ENCODE measurements at places on chromosomes 4 and X.

DNA sequence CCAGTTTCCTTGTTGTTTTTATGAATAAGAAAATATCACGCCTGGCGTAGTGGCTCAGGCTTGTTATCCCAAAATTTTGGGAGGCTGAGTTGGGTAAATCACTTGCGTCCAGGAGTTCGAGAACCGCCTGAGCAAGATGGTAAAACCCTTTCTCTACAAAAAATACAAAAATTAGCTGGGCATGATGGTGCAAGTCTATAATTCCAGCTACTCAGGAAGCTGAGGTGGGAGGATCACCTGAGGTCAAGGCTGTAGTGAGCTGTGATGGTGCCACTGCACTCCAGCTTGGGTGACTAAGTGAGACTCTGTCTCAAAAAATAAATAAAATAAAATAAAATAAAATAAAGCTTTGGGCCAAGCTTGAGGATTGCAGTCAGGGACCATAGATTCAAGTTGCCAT is 827.2 kb downstream of the FSTL5 start:
- DNase-seq: no peak

DNA sequence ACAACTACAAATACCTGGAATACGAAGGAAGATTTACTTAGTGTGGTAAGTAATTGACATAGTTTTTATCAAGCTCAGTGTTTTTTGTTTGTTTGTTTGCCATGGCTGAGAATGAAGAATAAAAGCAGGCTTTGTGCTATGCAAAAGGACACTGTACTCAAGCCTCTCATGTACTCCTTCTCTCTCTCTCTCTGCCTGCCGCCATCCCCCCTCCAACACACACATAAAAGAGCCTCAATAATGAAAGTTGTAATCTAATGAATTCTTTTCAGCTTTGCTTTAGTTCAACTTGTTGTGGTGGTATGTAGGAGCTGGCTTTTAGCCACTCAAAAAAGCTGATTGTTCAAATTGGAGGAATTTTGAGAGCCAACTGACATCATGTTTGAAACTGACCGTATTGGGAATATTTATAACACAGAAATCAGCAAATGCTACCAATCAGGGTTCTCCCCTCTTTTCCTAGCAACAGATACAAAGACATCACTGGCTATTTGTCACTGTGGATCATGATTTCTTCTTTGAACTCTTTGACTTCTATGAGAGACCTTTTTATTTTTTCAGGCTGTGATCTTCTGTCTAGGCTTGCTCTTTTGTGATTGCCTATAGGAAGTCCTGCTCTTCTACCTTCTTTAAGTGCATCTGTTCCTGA is 1148.8 kb downstream of the RAPGEF2 start:
- DNase-seq: no peak

DNA sequence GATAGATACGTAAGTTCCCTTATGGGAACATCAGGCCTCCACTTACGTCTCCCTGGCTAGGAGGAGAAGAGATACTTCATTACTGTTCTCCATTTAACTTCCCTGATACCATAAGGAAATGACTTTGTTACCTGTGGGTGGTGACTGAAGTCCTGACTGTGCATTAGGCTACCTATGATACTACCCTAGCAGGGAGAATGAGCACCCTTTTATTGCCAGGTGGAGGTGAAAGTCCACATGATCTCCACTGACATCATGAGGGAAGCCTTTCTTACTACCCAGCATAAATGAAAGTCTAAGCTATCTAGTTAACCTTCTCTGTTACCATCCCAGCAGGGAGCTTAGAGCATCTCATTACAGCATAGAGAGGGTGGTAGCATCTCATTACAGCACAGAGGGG is 24.4 kb upstream of the LAMTOR3 start:
- no peak for DNase-seq

- DNase-seq: no peak
These were observed 6.3 kb downstream of the ALG13 start for GRCh38 chrX:111687305-111687704.

DNA sequence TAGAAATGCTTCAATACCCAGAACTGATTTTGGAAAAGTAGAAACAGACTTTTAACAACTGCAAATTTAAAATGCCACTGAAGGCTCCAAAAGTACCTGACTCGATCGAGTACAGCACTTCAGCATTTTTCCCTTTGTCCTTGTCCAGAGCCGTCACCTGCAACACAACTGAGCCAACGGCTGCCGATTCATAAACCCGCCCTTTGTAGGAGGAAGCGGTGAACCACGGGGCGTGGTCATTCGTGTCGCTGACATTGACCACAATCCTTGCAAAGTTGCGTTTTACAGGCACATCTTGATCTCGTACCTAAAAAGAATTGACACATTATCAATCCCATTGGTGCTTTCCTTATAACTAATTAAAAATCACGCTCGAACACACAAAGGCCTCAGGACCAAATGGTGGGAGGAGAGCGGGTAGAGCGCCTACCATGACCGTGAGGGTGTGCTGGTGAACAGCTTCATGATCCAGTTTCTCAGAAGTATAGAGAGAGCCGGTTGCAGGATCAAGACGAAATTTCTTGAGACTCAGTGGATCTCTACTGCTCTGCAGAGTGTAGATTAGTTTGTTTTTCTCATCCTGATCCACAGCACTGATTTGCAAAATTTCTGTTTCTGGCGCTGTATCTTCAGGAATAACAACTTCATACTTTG is 72.8 kb upstream of the MTNR1A start:
- no peak for DNase-seq

DNA sequence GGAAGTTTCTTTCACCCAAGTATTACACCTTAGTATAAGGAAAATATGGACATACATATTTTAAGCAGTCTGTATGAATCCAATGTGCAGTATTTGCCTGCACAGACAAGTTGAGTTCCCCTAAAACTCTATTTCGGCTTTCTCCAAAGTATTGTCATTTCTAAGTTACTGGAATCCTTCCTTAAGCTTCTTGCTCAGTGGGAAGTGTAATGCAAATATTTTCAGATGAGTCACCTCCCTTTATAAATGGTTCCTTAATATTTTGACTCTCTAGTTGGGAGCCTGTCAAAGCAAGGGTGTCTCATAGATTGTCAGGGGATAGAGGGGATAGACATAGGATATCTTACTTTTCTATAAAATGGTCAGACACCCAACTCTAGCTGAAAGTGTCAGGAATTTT is 178.6 kb downstream of the NAA11 start:
- no peak for DNase-seq

- peak; percentile 38 for DNase-seq
These were observed 4.1 kb upstream of the UGT2B7 start for GRCh38 chr4:69092190-69092589.

DNA sequence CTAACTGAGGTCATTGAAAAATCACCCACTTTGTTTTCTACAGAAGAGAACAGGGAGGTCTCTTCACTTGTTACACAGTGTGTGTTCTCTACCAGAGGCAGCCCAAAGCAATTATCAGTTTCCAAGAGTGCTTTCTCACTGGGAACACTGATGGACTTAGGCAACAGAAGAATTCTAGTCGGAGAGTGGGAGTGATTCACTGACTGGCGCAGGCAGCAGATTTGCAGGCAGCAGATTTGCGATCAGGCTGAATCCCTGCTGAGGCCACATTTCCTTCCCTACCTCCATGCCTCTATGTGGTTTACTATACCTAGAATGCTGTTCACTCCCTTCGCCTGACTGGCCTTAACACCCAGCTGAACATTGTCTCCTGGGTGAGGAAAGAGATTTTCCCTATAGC is 6.6 kb downstream of the OCIAD2 start:
- no peak for DNase-seq

DNA sequence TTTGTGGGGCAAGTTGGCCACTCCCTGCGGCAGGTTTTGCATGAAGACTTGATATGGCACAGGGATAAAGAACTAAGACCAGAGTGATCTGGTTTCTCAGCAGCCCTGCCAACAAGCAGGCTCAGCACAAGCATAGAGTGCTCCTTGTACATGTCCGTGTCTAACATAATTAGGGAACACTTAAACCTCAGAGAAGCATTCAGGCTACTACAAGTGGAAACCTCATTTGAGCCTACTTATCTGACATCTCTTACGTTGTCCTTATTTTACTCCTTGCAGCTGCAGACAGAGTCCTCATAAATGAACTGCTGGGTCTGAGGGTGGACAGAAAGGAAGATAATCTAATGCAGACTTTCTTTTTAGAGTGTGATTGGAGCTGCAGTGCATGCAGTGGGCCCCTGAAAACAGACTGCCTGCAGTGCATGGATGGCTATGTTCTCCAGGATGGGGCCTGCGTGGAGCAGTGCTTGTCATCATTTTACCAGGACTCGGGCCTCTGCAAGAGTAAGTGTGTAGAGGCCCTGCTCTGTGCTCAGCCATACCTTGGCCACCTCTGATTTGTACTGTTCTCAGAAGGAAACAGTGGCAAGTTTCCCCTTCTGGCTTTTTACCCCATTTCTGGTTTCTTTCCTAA is 179.1 kb upstream of the ANXA3 start:
- DNase-seq: no peak

GRCh38 chr4:154928640-154929257 is 147.7 kb downstream of the RBM46 start:
- DNase-seq: no peak

DNA sequence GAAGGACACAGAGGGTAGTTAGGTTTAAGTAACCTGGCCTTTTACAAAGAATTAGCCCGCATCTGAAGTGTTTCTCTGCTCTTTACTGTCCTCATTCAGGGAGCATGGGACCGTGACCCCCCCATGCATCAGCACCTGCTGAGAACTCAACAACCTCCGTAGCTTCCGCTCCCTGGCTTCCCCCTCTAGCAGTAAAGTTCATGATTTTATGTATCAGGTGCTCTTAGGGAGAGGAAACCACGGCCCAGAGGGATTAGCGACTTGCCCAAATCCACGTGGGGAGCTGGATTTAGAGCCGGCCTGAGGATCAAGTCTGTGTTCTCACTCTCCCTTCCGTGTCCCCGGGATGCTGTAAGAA is 284.6 kb upstream of the GATB start:
- no peak for DNase-seq

GRCh38 chrX:118506805-118507480 is 11.3 kb downstream of the DOCK11 start:
- no peak for DNase-seq

DNA sequence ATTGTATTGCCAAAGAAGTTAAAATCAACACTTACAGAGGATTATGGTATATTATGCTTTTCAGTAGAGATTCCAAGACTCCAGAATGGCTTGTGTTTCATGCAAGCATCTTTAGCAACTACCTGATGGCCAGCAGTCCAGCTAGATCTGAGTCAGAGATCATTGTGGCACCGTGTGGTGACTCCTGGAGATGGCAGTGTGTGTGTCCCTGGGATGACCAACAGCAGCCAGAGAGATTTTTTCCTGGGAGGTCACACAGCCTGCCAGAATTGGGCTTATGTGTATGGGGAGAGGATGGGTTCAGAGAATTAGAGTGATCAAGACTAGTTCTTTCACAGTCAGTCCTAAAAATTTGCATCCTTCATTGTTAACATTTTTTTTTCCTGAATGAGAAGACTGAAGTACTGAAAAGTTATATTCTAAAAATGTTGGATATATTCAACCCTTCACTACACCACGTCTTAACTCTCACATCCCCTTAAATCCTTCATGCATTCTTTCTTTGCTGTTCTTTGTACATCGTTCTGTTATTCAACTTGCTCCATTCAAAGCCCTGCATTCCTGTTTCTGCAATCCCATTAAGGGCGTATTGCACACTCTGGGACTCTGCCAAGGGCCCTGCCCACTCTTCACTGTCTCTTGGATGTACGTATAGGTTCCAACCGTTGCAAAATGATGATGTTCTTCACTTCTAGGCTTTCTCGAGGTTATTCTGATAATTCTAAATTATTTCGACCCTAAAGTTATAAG is 12.4 kb downstream of the TENM3 start:
- DNase-seq: no peak

GRCh38 chr4:76420762-76421581 is at the start of gene CCDC158:
TSS of gene CCDC158 (minus strand) at chr4:76421141. CDS start at chr4:76403207, 17,934 bp downstream.
- no peak for DNase-seq

DNA sequence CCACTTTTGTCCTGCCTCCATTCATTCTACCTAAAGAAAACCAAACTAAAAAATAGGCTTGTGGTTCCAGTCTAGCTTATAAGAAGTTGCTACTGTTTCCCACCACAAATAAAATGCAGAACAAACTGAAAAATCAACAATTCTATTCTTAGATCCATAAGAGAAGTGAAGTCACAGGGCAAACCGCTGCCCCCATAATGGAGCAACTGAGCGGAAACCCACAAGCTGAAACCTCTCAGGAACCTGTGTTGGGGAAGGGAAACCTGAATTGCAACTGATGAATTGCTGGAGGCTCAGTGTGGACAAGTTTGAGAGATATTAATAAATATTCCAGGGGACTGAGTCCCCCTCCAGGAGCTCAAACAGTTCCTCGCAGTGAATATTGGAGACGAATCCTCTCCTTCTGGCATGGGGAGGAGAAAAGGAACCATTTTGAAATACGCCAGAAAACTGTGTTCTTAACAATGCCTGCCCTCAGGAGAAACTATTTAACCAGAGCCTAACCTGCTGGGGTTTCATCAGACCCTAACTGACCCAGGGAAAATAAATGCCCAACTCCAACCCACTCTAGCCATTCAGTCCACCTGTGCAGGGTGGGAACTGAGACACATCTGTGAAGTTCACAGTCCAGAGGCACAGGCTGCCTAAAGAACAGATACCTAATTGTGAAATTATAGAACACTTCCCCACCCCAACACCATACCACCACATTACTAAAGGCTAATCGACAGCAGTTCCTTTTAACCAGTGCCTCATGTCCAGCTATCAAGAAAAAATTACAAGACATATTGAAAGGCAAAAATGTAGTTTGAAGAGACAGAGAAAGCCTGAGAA is 22.8 kb upstream of the SH3RF1 start:
- no peak for DNase-seq

DNA sequence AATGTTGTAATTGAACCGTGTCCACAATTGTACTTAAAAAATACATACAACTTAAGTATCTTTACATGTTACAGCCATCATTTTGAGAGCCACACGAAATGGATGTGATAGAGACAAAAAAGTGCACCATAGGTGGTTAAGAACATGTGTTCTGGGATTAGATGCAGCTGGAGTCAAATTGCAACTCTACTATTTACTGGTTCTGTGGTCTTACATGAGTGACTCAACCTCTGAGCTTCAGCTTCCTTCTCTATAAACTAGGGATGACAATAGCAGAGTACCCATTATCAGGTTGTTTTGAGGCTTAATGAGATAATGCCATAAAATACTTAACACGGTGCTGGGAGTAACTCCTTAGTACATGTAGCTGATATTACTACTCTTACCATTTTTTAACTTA is 130.4 kb downstream of the IDS start:
- DNase-seq: no peak

DNA sequence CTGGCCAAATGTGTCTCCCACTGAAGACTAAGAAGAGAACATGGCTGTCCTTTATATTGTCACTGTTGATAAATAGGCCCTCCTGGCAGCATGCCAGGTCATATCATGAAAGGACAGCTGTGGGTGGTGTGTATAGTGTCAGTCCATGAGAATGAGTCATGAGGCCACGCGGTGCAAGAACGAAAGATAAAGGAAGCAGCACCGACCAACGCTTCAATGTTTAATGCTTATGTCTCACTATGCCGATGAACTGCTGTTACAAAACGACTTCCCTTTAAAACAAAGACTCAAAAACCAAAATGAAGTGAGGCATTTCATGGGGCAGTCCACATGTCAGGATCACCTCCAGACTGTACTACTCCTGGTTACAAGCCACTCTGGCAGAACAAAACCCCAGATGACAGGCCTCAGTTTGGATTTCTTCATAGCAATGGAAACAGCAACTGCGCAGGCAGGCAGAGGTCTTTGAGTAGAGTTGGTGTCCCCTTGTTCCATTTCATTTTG is 5.2 kb upstream of the TCEANC start:
- no peak for DNase-seq

Measured in AG04449 (cell line).